ENCODE measurements at places on chromosomes 1 and 21.
A peak's percentile ranks its signal among the peaks of the same experiment; 100 is the strongest.

GRCh38 chr21:37172646-37173045 lies 94.5 kb downstream of the VPS26C start:
- H3K27ac ChIP-seq, result no peak overlapping the region
- no peaks in the 10 kb centered on the region for H3K27me3 ChIP-seq
- H3K4me3 ChIP-seq, result no peak overlapping the region
- no peaks in the 10 kb centered on the region for H3K4me1 ChIP-seq
- no peaks in the 10 kb centered on the region for H3K36me3 ChIP-seq

GRCh38 chr21:34166468-34166867 lies 93.1 kb downstream of the MRPS6 start:
- peak; percentile 56 for DNase-seq
- H3K36me3 ChIP-seq, result peaks cover 2% of the 10 kb centered on the region
- H3K4me1 ChIP-seq, result no peaks in the 10 kb centered on the region

DNA sequence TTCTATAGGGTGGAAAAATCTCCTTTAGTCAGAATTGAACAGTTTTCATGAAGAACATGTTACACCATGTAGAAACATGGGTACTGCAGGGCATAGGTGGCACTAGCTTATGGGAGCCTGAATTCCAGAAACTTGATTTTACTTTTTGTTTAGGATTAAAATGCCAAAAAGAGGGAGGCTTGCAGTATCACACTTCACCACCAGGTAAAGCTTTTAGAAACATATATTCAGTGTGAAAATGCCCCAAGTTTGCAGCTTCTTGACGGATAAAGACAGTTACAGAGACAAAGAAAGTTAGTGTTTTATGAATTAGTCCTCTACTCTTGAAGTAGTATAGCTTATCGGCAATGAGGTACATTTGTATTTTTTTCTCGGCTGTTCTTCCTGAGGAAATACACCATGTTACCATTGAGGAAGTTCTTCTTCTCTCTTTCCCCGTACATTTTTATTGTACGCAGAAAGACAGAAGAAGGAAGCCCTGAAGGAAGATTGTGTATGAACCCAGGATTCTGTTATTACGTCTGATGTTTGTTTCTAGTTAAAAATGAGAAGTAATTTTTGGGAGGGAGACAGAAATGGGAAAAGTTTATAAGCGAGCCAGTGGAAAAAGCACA lies 66.1 kb downstream of the PBX1 start:
- H3K36me3 ChIP-seq, result no peaks in the 10 kb centered on the region
- no peak overlapping the region for H3K4me3 ChIP-seq
- no peak for DNase-seq
- no peaks in the 10 kb centered on the region for H3K27me3 ChIP-seq

- no peaks in the 10 kb centered on the region for H3K27me3 ChIP-seq
- no peak overlapping the region for H3K4me3 ChIP-seq
- peaks cover 10% of the 10 kb centered on the region for H3K4me1 ChIP-seq
- H3K36me3 ChIP-seq, result no peaks in the 10 kb centered on the region
- DNase-seq, result no peak
These were observed 61.2 kb downstream of the ERI3 start for GRCh38 chr1:44293761-44294315.

- H3K27me3 ChIP-seq, result no peaks in the 10 kb centered on the region
- no peaks in the 10 kb centered on the region for H3K36me3 ChIP-seq
- no peak overlapping the region for H3K4me3 ChIP-seq
- H3K27ac ChIP-seq, result no peak overlapping the region
- peaks cover 11% of the 10 kb centered on the region for H3K4me1 ChIP-seq
- no peak for DNase-seq
These were observed 7.0 kb upstream of the TRIT1 start for GRCh38 chr1:39890273-39890672.

DNA sequence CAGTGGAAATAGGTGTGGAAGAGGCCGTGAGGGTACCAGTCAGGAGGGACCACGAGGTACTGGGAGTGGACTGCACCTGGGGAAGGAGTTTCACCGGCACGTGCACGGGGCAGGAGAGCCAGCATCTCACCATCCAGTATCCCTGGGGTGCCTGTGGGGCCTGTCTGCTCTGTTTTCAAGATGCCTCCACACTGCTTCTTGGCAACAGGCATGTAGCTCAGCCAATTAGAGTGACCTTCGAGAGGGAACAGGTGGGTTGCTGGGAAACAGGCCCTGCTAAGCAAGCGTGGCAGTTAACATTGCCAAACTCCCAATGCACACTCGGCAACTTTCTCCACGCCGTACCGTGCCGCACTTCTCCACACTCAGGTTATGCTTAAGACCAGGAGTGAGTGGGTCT lies 17.7 kb downstream of the KCNC4 start:
- DNase-seq, result no peak
- no peaks in the 10 kb centered on the region for H3K4me1 ChIP-seq
- no peaks in the 10 kb centered on the region for H3K27me3 ChIP-seq
- peaks cover 10% of the 10 kb centered on the region for H3K36me3 ChIP-seq
- no peak overlapping the region for H3K4me3 ChIP-seq

DNA sequence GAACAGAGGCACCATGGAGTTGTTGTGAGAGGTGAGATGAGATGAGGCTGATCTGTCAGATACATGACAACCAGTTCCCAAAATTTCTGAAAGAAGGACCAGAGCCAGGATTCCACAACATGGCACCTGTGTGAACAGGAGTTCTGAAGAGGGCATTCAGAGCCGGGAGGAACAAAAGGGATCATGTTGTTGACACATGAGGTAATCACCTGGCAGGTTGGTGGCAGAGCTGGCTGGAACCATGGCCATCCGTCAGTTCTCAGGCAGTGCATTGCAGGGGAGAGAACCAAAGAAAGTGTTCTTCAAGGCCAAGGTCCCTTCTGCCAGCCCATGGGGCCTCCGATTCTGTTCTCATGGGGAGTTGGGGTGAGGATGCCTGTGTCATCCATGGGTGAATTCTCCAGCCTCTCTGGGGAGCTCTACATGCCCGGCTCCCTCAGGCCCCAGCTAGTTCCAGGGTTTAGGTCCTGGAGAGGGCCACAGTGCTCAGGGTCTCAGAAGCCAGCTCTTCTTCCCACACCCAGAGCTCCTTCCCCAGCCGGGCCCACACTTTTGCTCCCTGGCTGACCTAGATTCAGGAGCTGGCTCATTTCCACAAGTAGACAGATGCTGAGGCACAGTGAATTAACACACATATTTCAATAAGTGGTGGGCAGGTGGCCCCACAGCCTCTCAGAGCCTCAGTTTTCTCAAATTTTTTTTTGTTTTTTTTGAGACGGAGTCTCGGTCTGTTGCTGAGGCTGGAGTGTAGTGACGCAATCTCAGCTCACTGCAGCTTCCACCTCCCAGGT lies 49.1 kb upstream of the CTPS1 start:
- DNase-seq, result no peak
- H3K4me3 ChIP-seq, result no peak overlapping the region
- H3K36me3 ChIP-seq, result no peaks in the 10 kb centered on the region
- no peak overlapping the region for H3K27ac ChIP-seq

GRCh38 chr1:20266141-20266540 lies 24.5 kb upstream of the VWA5B1 start:
- no peak overlapping the region for H3K27ac ChIP-seq
- H3K4me1 ChIP-seq, result no peaks in the 10 kb centered on the region
- H3K27me3 ChIP-seq, result no peaks in the 10 kb centered on the region
- H3K36me3 ChIP-seq, result no peaks in the 10 kb centered on the region
- DNase-seq, result no peak
- H3K4me3 ChIP-seq, result no peak overlapping the region

DNA sequence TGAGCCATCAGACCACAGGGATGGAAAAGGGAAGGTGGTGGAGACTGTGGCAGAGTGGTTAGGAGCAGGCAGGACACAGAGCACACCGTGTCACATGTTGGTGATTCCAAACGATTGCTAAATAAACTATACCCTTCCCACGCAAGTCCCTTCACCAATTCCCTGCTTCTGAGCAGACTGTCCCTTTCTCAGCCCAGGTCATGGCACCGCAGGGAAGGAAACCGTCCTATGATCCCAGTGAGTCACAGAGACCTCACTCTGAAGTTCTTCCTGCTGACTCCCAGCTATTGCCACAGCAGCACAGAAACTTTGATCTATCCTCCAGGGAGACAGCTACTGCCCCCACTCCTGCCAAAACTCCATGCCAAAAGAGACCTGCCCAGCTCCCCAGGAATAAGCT lies 19.2 kb downstream of the RIMS3 start:
- H3K36me3 ChIP-seq, result no peaks in the 10 kb centered on the region
- H3K4me1 ChIP-seq, result no peaks in the 10 kb centered on the region
- H3K4me3 ChIP-seq, result no peak overlapping the region
- DNase-seq, result no peak
- no peak overlapping the region for H3K27ac ChIP-seq

GRCh38 chr1:180909462-180909976 lies 3.2 kb upstream of the KIAA1614 start:
- no peak for DNase-seq

- no peaks in the 10 kb centered on the region for H3K36me3 ChIP-seq
- no peaks in the 10 kb centered on the region for H3K27me3 ChIP-seq
- no peaks in the 10 kb centered on the region for H3K4me1 ChIP-seq
- no peak for DNase-seq
- H3K27ac ChIP-seq, result no peak overlapping the region
These were observed 163.8 kb downstream of the FAF1 start for GRCh38 chr1:50796272-50796671.

- no peaks in the 10 kb centered on the region for H3K27me3 ChIP-seq
- no peak overlapping the region for H3K4me3 ChIP-seq
- no peak overlapping the region for H3K27ac ChIP-seq
- H3K36me3 ChIP-seq, result no peaks in the 10 kb centered on the region
- DNase-seq, result no peak
These were observed 26.5 kb upstream of the MTR start for GRCh38 chr1:236768601-236769000.

GRCh38 chr1:228335406-228336307 lies 71.0 kb downstream of the TRIM11 start:
- DNase-seq, result no peak
- H3K4me3 ChIP-seq, result no peak overlapping the region
- H3K36me3 ChIP-seq, result peaks cover 4% of the 10 kb centered on the region
- H3K4me1 ChIP-seq, result no peaks in the 10 kb centered on the region
- no peaks in the 10 kb centered on the region for H3K27me3 ChIP-seq

DNA sequence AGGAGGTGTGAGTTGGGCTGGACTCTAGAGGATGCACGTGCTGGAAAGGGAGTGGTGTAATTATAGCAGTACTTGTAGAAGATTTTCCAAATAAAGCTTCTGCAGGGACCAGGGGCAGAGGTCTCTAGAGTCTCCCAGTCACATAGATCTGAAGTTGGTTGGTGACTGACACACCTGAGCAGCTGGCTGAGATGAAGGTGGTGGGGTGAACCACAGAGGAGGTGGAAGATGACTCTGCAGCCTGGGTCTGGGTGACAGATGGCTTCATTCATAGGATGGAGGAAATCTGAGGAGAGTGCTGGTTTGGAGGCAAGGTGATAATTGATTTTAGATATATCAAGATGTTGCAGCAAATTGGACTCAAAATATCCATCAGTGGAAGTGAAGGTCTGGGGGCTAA lies 178.9 kb upstream of the IVNS1ABP start:
- no peak for DNase-seq
- no peaks in the 10 kb centered on the region for H3K27me3 ChIP-seq
- no peak overlapping the region for H3K27ac ChIP-seq
- H3K4me1 ChIP-seq, result no peaks in the 10 kb centered on the region

GRCh38 chr21:26011292-26011940 lies 159.2 kb downstream of the APP start:
- DNase-seq, result peak; percentile 32
- H3K4me3 ChIP-seq, result no peak overlapping the region
- H3K36me3 ChIP-seq, result no peaks in the 10 kb centered on the region
- H3K27ac ChIP-seq, result no peak overlapping the region

- peaks cover 10% of the 10 kb centered on the region for H3K4me1 ChIP-seq
- H3K36me3 ChIP-seq, result no peaks in the 10 kb centered on the region
- H3K4me3 ChIP-seq, result no peak overlapping the region
- DNase-seq, result peak; percentile 97
- H3K27ac ChIP-seq, result peak overlapping the region; percentile 89
- no peaks in the 10 kb centered on the region for H3K27me3 ChIP-seq
These were observed 42.5 kb upstream of the POFUT2 start for GRCh38 chr21:45330075-45330781.

GRCh38 chr1:166730299-166730888 lies 108.9 kb upstream of the POGK start:
- no peaks in the 10 kb centered on the region for H3K36me3 ChIP-seq
- no peak overlapping the region for H3K4me3 ChIP-seq
- no peak overlapping the region for H3K27ac ChIP-seq
- no peaks in the 10 kb centered on the region for H3K27me3 ChIP-seq
- H3K4me1 ChIP-seq, result no peaks in the 10 kb centered on the region

GRCh38 chr1:228136901-228137300 lies 3.2 kb upstream of the GUK1 start:
- H3K27ac ChIP-seq, result no peak overlapping the region
- peaks cover 9% of the 10 kb centered on the region for H3K27me3 ChIP-seq
- no peaks in the 10 kb centered on the region for H3K4me1 ChIP-seq
- no peaks in the 10 kb centered on the region for H3K36me3 ChIP-seq
- H3K4me3 ChIP-seq, result no peak overlapping the region

DNA sequence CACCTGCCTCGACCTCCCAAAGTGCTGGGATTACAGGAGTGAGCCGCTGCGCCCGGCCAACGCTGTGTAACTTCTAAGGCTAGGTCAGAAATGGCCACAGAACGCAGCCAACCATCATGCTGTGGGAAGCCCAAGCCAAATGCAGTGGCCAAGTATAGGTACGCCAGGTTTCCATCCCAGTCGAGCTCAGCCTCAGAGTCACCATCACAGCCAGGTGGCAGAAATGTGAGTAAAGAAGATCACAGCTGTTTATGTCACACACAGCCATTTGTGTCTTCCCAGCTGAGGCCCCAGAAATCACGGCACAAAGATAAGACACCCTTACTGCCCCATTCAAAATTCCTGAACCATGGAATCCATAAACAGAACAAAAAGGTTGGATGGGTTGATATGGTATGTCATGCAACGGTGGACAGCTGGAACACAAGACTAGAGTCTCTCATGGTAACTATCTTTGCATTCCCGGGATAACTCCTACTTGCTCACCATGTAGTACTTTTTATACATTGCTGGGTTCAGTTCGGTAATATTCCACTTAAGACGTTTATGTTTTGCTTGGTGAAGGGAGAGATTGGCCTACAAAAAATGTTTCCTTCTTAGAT lies 84.3 kb downstream of the SLC45A1 start:
- peaks cover 3% of the 10 kb centered on the region for H3K36me3 ChIP-seq
- H3K4me1 ChIP-seq, result peaks cover 11% of the 10 kb centered on the region
- H3K27ac ChIP-seq, result no peak overlapping the region
- H3K4me3 ChIP-seq, result no peak overlapping the region
- H3K27me3 ChIP-seq, result no peaks in the 10 kb centered on the region
- DNase-seq, result no peak

DNA sequence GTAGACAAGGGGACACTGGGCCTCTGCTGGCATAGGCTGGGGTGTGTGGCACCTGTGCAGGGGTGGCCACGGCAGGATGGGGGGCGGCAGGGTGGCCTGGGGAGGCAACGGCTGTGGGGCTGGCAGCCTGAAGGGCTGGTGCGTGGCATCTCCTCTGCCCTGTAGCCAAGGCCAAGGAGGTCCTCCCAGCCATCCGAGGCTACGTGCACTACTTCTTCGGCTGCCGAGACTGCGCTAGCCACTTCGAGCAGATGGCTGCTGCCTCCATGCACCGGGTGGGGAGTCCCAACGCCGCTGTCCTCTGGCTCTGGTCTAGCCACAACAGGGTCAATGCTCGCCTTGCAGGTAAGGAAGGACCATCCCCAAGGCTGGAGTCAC lies 36.0 kb upstream of the LHX4 start:
- no peaks in the 10 kb centered on the region for H3K4me1 ChIP-seq
- H3K36me3 ChIP-seq, result no peaks in the 10 kb centered on the region
- no peak overlapping the region for H3K27ac ChIP-seq
- H3K27me3 ChIP-seq, result no peaks in the 10 kb centered on the region
- no peak overlapping the region for H3K4me3 ChIP-seq

Measured in mesendoderm (in vitro differentiated cells).